Pancreas (tissue), 10 donors: ENCODE measurements at places on chromosomes 3 and 15. TPM values are rescaled to one million over a fixed set of nuclear protein-coding genes. Genes with fewer than 3 reads are reported as not detected.

The TMEM212 gene
- polyA plus RNA-seq = not detected

The RPL15 gene
- polyA plus RNA-seq = 1,720 TPM

The CATSPER2 gene
- 9.9 TPM for polyA plus RNA-seq

The HCLS1 gene
- 8.7 TPM for polyA plus RNA-seq

The SPINT1 gene
- polyA plus RNA-seq = 39.3 TPM

The PROS1 gene
- polyA plus RNA-seq = 1.6 TPM

The FILIP1L gene
- polyA plus RNA-seq = 19.0 TPM

The PLSCR4 gene
- polyA plus RNA-seq = 5.6 TPM

GRCh38 chr3:188446014-188446413, 292.1 kb downstream of the LPP start:
- H3K4me3 ChIP-seq = no peak overlapping the region
- H3K27me3 ChIP-seq = no peaks in the 10 kb centered on the region
- no peak overlapping the region for H3K27ac ChIP-seq
- no peaks in the 10 kb centered on the region for H3K4me1 ChIP-seq

DNA sequence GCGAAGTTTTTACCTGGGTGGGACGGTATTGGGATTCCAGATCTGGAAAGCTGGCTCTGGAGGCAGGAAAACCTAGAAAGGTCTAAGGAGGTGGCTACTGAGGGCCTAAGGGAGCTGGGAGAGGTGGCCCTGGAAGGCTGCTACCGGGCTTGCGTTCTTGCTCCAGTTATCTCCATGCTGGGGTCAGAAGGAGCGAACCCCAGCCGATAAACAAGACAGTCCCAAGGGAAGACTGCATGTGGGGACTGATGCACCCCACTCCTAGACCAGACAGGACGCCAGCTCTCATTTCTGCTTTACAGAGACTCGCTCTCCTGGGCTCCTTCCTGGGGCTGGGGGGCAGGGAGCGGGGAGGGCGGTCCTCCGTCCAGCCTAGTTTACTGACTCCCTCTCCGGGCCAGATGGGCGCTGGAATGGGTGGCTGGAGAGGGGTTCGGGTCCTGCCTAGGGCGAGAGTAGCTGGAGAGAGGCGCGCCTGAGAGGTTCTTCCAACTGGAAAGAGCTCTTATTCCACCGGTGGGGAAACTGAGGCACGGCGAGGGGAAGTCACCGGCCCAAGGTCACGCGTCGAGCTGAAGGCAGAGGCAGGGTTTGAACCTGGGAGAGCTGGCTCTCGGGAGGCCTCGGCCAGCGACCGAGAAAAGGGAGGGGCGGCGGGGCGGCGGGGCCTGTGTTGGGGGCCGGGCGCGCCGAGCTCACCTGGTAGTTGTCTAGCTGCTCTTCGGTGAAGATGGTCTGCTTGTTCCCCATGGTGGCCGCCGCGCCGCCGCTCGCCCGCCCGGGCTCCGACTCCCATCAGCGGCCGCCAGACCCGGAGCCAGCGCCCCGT, 565 bp downstream of the CIB2 start:
- H3K4me3 ChIP-seq = peak overlapping the region; percentile 56
- H3K27me3 ChIP-seq = no peaks in the 10 kb centered on the region
- peak overlapping the region; percentile 17 for H3K27ac ChIP-seq
- H3K36me3 ChIP-seq = no peaks in the 10 kb centered on the region
- H3K4me1 ChIP-seq = no peaks in the 10 kb centered on the region
- DNase-seq = no peak

- no peak overlapping the region for H3K27ac ChIP-seq
- no peak for DNase-seq
- no peaks in the 10 kb centered on the region for H3K4me1 ChIP-seq
- no peaks in the 10 kb centered on the region for H3K27me3 ChIP-seq
These were observed 37.1 kb downstream of the GJD2 start for GRCh38 chr15:34717729-34718128.

DNA sequence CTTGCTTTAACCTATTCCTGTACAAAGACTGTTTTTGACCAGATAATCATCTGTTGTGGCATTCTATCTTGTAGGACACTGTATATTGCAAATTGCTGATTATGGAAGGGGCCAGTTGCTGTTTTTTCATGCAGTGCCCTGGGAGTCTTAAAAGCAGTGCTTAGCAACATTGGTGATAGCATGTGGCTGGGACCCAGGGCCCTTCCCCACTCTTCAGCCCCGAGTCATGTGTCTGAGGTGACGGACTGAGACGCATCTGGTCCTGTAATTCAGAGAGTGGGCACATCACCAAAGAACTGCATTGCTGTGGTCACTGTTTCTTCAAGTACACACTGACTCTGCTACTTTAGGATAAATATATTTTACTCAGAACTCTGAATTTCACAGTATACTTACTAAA, 63.4 kb downstream of the SNRK start:
- no peak for DNase-seq
- H3K4me3 ChIP-seq = no peak overlapping the region
- H3K27me3 ChIP-seq = no peaks in the 10 kb centered on the region

GRCh38 chr3:105944276-105944675, 75.5 kb upstream of the CBLB start:
- no peak overlapping the region for H3K27ac ChIP-seq
- no peak for DNase-seq

GRCh38 chr15:83107841-83108181, 366 bp downstream of the TM6SF1 start:
- DNase-seq = no peak
- H3K27ac ChIP-seq = no peak overlapping the region
- H3K27me3 ChIP-seq = no peaks in the 10 kb centered on the region
- H3K4me1 ChIP-seq = peaks cover 4% of the 10 kb centered on the region
- H3K36me3 ChIP-seq = no peaks in the 10 kb centered on the region

DNA sequence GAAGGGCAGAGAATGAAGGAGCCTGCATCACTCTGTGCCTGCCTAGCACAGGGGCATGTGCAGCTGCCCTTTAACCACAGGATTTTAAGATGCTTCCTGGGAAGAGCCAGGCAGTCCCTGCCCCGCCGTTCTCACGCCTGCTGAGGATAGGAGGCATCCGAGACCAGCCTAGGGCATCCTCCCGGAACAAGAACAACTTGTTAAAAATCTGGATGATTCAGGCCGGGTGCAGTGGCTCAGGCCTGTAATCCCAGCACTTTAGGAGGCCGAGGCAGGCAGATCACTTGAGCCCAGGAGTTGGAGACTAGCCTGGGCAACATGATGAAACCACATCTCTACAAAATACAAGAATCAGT, 15.2 kb downstream of the NRROS start:
- H3K27ac ChIP-seq = no peak overlapping the region
- no peaks in the 10 kb centered on the region for H3K4me1 ChIP-seq
- no peaks in the 10 kb centered on the region for H3K36me3 ChIP-seq
- no peak overlapping the region for H3K4me3 ChIP-seq
- no peaks in the 10 kb centered on the region for H3K27me3 ChIP-seq

- no peak overlapping the region for H3K27ac ChIP-seq
- peaks cover 8% of the 10 kb centered on the region for H3K4me1 ChIP-seq
- DNase-seq = no peak
- no peak overlapping the region for H3K4me3 ChIP-seq
- H3K27me3 ChIP-seq = no peaks in the 10 kb centered on the region
- H3K36me3 ChIP-seq = no peaks in the 10 kb centered on the region
These were observed 10.4 kb downstream of the SEMA6D start for GRCh38 chr15:47727676-47728075.

DNA sequence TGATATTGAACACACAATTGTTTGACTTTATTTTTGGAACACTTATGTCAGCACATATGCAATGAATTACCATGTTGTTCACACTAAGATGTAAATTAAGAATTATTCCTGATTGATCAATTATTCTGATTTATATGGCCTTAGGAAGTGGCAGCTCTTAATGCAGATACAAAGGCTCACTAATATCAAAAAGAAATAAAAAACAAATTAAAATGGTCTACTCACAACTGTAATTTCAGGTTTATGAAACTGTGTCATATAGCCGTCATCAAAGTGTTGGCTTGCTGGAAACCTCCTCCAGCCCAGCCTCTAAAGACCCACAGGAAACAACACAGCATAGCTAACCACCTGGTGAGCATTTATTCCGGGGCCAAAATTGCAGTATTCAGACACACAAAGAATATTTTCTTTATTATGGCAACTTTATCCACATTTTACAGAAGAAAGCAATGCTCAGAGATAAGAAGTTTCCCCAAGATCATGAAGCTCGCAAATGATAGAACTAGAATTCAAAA, 33.4 kb downstream of the PDZRN3 start:
- H3K36me3 ChIP-seq = no peaks in the 10 kb centered on the region
- no peak overlapping the region for H3K4me3 ChIP-seq
- no peaks in the 10 kb centered on the region for H3K27me3 ChIP-seq
- DNase-seq = no peak
- H3K4me1 ChIP-seq = no peaks in the 10 kb centered on the region

DNA sequence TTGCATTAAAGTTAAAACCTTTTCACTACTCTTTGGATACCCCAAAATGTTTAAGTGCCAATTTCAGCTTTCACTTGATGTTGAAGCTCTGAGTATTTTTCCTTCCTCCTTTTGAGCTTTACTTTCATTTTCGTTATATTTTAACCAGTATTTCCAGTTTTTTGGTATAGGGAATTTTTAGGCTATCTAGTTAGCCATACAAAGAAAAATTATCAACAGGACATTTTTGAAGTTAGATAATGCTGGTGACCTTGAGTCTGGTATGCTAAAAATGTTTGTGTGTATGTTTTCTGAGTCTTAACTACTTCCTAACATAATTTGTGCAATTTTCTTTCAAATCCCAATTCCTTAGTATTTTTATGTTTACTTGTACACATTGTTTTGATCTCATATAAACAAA, 284.8 kb downstream of the OTOL1 start:
- peaks cover 6% of the 10 kb centered on the region for H3K4me1 ChIP-seq
- no peak overlapping the region for H3K27ac ChIP-seq
- no peaks in the 10 kb centered on the region for H3K27me3 ChIP-seq
- H3K4me3 ChIP-seq = no peak overlapping the region
- H3K36me3 ChIP-seq = no peaks in the 10 kb centered on the region

DNA sequence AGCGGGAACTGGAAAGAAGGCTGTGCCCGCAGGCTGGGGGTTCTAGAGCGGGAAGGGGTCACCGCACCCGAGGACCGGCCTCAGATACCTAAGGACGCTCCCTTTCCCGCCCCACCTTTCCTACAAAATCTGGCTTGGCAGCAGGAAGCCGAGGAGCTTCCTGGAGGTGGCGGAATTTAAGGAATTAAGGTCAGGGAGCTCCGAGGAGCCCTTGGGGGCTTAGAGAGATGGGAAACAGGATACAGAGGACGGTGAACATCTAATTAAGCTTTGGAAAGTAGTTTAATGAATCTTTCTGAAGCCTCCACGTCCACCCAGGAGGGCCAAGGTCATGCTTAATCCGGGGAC, 507 bp upstream of the AP3B2 start:
- H3K27ac ChIP-seq = peak overlapping the region; percentile 44
- H3K27me3 ChIP-seq = no peaks in the 10 kb centered on the region
- no peaks in the 10 kb centered on the region for H3K4me1 ChIP-seq

GRCh38 chr15:70480196-70480856, 283.0 kb downstream of the UACA start:
- H3K4me1 ChIP-seq = no peaks in the 10 kb centered on the region
- no peak overlapping the region for H3K4me3 ChIP-seq
- H3K27me3 ChIP-seq = no peaks in the 10 kb centered on the region
- H3K36me3 ChIP-seq = no peaks in the 10 kb centered on the region
- DNase-seq = no peak

- no peaks in the 10 kb centered on the region for H3K4me1 ChIP-seq
- H3K27me3 ChIP-seq = no peaks in the 10 kb centered on the region
- DNase-seq = no peak
- H3K36me3 ChIP-seq = no peaks in the 10 kb centered on the region
- H3K27ac ChIP-seq = no peak overlapping the region
These were observed 50.0 kb downstream of the SELENOT start for GRCh38 chr3:150653110-150653561.

DNA sequence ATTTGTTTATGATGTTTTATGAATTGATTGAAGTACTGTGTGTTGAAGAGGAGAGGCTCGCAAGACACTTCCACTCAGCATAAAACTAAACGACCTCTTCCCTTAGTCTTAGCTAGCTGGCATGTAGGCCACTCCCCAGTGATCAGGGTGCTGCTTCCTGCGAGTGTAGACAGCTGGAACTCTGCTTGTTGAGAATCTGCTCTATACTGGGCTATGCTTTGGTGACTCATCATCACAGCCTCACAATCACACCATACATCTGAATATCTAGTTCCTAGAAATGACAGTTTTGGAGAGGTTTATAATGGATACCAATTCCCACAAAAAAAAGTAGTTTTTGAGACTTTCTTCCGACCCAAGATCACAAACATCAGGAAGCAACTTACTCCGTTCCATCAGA, 1.5 kb upstream of the SLC24A5 start:
- H3K27ac ChIP-seq = no peak overlapping the region
- H3K4me1 ChIP-seq = no peaks in the 10 kb centered on the region
- no peak overlapping the region for H3K4me3 ChIP-seq
- no peaks in the 10 kb centered on the region for H3K27me3 ChIP-seq

- H3K36me3 ChIP-seq = no peaks in the 10 kb centered on the region
- H3K27me3 ChIP-seq = no peaks in the 10 kb centered on the region
- H3K4me1 ChIP-seq = peaks cover 3% of the 10 kb centered on the region
These were observed 98.0 kb upstream of the FAM174B start for GRCh38 chr15:92753591-92753990.

- no peaks in the 10 kb centered on the region for H3K4me1 ChIP-seq
- H3K27me3 ChIP-seq = no peaks in the 10 kb centered on the region
- no peak overlapping the region for H3K4me3 ChIP-seq
- H3K36me3 ChIP-seq = no peaks in the 10 kb centered on the region
- H3K27ac ChIP-seq = no peak overlapping the region
These were observed 75.1 kb downstream of the CLDN11 start for GRCh38 chr3:170493712-170494182.

DNA sequence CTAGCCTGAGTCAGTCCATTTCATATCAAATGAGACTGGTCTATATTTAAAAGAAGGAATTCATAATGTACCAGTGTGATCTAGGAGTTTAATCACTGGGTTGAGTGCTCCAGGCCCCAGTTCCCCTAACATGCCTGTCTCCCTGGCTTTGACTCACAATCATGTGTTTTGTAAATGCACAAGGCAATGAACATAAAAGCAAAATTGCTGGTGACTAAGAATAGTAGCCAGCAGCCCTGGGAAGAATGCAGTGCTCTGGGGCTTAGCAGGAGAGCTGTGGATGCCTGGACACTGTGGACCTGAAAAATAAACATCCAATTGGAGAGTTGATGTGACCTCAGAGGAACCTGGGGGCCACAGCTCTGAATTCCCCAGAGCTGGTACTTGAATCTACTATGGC, 50.3 kb downstream of the SYNPR start:
- DNase-seq = no peak
- H3K36me3 ChIP-seq = no peaks in the 10 kb centered on the region
- H3K27ac ChIP-seq = no peak overlapping the region
- no peak overlapping the region for H3K4me3 ChIP-seq

- no peak overlapping the region for H3K4me3 ChIP-seq
- no peaks in the 10 kb centered on the region for H3K4me1 ChIP-seq
- H3K36me3 ChIP-seq = no peaks in the 10 kb centered on the region
- no peak overlapping the region for H3K27ac ChIP-seq
- no peak for DNase-seq
These were observed 92.4 kb downstream of the KBTBD8 start for GRCh38 chr3:67090474-67090873.
